DMS53 (cell line): ENCODE measurements at places on chromosomes 2 and 18.

DNA sequence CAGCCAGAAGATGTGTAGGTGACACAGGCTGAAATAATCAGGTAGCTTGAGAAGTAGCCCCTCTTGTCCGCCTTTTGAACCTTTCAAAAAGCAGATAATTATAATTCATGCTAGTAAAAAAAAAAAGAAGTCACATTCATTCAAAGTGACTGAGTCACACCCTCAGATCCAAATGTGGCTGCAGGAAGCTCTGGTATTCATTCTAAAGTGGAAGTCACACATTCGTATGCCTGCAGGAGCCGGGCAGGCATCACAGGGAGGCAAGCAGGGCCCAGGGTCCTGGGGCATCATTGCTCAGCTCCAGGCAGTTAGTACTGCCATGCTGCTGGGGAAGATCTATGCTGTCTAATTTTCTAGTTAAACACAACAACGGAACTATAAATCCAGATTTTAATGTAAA lies 21.7 kb upstream of the RAB11FIP5 start:
- no peak for DNase-seq

DNA sequence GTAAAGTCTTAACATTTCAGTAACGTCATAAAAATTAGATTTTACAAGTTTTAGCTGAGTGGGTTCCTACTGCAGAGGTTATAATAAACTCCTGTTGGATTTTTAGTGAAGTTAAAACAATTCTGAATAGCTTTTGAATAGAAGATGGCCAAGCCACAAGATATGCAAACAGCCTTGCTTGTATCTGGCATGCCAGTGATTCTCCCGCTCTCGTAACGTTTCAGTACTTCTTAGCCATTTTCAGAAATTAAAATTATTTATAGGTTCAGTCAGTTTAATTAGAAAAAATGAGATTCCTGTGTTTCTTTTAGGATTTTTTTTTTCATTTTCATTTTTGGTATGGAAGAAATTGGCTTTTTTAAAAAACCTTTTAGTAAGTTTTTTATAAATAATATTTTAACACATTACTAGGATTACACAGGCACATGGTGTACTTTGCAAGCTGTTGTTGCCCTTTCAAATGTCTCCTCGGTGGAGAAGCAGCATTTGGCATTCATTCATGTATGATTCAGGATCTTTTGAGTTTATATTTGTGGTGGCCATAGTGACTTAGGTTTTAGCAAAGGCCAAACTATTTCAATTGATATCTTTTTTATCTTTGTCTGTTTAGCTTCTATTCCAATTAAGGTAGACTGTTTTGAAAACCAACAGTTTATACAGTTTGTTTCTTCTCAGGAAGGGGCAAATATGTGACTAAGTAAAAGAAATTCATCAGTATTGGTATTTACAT lies 30.6 kb upstream of the RND3 start:
- no peak for DNase-seq

GRCh38 chr2:3254442-3254941 lies 123.1 kb downstream of the EIPR1 start:
- DNase-seq = no peak

- no peak for DNase-seq
Measured at GRCh38 chr18:10085876-10086275, 172.1 kb downstream of the VAPA start.

GRCh38 chr2:39027421-39027820 lies 93.4 kb downstream of the SOS1 start:
- no peak for DNase-seq

DNA sequence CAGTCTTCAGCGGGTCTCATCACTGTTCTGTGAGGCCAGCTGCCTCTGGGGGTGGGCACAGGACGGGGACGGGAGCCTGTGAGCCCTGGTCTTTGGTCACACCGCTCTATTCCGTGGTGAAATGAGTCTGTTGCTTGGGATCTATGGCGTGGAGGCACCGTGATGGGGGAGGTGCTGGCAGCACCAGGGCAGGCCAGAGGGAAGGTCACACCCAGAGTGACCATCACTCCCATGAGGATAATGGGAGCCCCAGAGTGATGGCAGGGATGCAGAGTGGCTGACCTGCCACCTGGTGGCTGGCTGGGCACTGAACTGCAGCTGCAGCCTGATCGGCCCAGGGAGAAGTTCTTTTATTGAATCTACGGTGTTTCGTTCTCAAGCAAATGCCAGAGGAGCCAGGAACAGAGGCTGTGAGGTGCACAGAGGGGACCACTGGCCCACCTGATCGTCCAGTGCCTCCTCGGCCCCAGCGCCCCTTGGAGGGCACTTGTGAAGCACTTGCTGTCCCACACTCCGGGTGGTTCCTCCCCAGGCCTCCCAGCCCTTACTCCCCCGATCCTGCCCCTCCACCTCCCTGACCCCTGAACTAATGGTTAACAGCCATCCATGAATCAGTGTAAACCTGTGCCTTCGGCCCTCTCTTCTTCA lies 17.9 kb downstream of the KCNIP3 start:
- DNase-seq = peak; percentile 87

DNA sequence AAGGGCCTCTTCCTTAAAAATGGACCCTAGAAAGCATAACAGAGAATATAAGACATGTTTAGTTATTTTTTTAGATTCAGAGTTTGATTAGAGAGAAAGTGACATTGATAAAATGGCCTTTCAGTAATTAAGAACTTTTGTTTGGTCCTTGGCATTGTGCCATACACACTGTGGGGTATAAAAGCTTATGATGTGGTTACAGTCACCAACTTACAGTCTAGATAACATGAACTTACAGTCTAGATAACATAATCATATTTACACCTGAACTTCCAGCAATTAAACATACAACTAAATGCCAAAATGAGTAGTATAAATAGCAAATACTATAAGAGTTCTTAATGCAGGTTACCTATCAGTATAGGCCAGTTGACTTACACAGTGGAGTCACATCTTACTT lies 25.6 kb upstream of the EFEMP1 start:
- no peak for DNase-seq

DNA sequence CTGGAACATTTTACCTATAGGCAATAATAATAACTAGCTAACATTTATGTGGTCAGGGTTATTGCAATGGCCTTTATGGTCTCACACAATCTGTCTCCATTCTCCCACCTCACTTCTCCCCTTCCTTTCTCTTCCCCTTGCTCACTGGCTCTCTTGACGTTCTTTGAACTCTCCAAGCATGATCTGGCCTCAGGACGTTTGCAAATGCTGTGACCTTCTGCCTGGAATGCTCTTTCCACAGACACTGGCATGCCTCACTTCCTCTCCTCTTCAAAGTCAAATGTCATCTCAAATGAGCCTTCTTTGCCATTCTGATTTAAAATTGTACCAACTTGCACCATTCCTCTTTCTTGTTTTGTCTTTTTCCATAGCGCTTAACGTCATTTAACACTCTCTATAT lies 25.3 kb upstream of the GCG start:
- no peak for DNase-seq

GRCh38 chr2:27954221-27954673 lies 63.7 kb downstream of the BABAM2 start:
- no peak for DNase-seq

- DNase-seq = peak; percentile 95
Measured at GRCh38 chr2:98913916-98914712, 21.9 kb downstream of the CRACDL start.

GRCh38 chr2:40564184-40564583 lies 112.3 kb upstream of the SLC8A1 start:
- no peak for DNase-seq

GRCh38 chr2:100212850-100213249 lies 70.5 kb upstream of the AFF3 start:
- no peak for DNase-seq

DNA sequence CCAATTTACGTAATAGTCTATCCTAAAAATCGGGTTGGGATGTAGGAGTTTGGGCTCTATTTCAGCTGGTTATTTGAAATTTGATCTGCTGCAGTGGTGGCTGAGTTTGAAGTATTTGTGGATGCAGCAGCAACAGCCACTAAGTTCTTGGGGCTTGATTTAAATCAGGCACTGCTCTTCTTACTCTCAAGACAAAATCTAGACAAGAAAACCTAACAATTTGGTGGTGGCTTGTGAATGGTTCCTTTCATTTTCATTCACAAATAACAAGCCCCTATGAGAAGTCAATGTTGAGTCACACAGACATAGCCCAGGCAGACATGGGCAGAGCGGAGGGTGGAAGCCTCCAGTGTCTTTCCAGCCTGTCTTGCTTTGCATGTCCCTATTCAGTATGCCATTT lies 199.3 kb downstream of the LTBP1 start:
- DNase-seq = no peak

GRCh38 chr2:58428096-58429013 lies 187.2 kb upstream of the FANCL start:
- DNase-seq = peak; percentile 73

DNA sequence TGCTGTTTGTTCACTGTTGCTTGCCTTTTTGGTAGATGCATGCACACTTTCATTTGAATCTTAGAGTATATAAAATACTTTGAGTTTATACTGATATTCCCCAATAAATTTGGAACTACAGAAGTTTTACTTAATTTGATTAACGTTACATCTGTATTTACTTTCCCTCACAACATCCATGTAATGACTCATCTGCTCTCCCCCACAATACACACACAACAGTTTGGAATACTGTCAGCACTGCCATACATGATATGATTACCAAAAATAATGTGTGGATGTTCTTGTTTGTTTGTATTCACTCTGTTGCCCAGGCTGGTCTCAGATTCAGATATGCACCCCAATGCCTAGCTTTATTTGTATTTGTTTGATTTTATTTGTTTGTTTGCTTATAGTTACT lies 144.2 kb downstream of the WDR7 start:
- DNase-seq = no peak

DNA sequence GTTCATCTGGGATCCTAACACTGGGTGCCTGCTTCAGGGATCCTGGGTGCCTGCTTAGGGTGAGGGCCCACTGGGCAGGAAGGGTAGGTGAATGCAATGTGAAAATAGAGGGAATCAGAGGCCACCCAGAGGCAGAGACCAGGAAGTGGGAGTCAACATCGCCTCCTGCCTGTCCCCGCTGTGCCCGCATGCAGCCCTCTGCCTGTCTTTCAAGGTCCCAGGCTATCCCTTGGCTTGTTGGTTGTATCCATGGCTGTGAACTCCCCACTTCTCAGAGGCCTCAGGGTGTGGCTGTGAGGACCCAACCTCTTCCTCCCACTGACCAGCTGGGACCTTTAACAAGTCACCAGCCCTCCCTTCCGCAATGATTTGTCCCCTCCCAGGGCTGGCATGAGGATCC lies 26.5 kb downstream of the PSD4 start:
- peak; percentile 59 for DNase-seq

DNA sequence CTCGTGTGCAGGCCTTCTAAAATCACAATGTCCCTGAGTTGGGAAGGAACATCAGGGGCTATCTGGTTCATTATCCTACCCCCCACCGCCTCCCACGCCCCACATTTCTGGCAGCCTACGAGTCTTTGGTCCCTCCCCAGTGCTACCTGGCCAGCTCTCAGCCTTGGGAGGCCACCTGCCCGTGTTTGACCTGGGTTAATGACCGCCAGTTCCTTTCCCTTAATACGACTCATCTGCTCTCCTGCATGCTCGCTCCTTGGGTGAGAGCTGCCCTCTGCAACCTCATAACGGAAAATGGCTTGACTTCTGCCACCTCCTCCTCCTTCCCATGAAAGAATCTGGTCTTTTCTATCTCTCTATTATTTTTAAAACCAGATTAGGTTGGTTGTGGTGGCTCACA lies 112.5 kb downstream of the NEDD4L start:
- DNase-seq = no peak

GRCh38 chr18:34767601-34768027 lies 57.5 kb downstream of the DTNA start:
- no peak for DNase-seq

DNA sequence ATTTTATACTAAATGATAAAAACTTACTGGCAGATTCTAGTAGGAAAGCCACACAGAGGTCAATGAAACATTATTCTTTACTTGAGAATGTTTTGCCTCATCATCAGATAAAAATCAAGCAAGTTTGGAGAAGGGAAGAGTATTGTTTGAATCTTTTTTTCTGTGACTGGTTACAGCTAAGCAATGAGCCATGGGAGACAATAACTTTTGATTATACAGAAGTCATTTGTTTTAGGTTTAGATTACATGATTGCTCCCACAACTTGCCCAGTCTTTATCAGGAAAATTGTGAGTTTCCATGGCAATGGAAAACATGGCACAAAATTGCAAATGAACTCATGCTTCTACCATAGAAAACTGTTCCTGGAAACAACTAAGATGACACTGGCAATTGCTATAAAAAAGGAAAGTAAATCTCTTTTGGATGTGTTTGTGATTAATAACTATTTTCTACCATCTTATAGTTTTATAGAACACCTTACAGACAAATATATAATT lies 476.8 kb downstream of the MBD2 start:
- no peak for DNase-seq

GRCh38 chr18:58495207-58495606 lies 133.7 kb downstream of the ALPK2 start:
- DNase-seq = no peak

GRCh38 chr18:48064978-48065600 lies 134.6 kb upstream of the SMAD2 start:
- no peak for DNase-seq

- DNase-seq = no peak
Measured at GRCh38 chr2:237942513-237942899, 24.3 kb upstream of the UBE2F start.

DNA sequence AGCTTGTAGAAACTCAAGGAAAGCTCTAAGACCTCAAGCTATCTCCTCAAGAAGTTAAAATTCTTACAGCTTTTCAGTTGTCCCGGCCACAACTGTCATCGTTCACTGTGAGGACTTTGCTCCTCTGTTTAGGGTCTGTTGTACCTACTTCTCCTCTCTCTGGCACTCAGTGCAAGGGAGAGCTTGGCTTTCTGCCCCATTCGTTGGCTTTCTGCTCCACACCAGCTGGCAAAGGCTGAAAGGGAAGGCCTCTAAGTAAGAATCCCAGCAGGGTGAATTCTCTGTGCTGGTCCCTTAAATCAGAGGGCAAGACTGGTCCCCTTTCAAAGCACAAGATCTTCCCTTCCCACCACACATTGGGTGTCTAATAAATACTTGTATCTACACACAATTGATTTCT lies 17.3 kb downstream of the ZBTB7C start:
- no peak for DNase-seq
